ENCODE measurements at places on chromosomes 7 and 10.

GRCh38 chr7:27181795-27182275 is 3.2 kb downstream of the HOXA11 start:
- DNase-seq = no peak

- peak; percentile 76 for DNase-seq
These were observed 23.9 kb downstream of the NRF1 start for GRCh38 chr7:129635300-129636029.

DNA sequence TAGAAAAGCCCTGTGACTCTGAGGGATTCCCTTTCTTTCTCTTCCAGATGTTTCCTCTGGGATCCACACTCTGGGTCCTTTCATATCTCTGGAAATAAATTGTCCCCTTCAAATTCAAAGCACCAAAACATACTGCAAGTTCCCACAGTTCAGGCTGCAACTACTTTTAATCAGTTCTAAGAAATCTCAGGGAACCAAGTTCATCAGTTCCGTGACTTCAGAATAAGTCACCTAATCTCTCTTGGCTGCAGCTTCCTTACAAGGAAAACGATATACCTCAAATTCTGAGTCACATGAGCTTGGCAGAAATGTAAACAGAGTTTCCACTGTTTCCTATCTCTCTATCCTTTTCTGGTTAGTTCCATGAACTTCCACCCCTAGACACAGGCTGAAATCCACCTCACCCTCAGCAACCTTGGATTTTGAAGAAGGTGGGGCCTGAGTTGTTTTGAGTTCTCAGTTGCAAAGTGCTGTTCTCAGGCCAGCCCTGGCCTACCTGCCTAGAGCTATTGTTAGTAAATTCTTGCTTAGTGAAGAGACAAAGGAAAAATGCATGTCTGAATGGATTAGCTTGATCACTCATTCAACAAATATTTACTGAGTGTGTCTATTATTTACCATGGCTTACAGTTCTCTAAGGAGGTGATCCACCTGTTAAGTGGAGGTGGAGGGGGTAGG is 59.3 kb upstream of the IL6 start:
- DNase-seq = peak; percentile 46

DNA sequence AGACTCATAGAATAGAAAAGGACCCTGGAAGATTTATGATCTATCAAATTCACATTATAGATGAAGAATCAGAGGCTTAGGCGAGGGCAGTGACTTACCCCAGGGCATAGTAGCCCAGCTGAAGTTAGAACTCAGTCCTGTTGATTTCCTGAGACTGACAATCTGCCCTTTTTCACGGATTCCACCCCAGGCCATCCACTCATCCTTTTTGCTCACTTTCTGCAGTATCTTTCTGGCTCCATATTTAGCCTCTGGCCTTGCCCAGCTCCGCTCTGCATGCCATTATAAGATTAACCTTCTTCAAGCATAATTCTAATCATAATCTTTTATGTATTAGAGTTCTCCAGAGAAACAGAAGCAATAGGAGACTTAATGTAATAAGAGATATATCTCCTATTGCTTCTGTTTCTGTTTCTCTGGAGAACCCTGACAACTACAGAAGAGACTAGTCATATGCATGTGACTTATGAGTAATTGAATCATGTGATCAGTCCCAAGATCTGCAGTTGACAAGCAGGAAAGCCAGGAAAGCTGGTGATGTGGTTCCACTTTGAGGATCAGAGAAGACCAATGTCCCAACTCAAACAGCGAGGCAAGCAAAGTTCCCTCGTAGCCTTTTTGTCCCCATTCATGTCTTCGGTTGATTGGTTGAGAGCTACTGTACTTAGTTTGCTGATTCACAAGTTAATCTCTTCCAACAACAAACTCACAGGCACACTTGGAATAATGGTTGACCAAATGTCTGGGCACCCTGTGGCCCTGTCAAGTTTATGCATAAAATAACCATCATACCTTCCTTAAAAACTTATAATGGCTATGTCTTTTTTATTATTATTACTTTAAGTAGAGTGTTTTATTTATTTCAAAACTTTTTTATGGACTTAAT is 412.1 kb downstream of the SUGCT start:
- DNase-seq = no peak

DNA sequence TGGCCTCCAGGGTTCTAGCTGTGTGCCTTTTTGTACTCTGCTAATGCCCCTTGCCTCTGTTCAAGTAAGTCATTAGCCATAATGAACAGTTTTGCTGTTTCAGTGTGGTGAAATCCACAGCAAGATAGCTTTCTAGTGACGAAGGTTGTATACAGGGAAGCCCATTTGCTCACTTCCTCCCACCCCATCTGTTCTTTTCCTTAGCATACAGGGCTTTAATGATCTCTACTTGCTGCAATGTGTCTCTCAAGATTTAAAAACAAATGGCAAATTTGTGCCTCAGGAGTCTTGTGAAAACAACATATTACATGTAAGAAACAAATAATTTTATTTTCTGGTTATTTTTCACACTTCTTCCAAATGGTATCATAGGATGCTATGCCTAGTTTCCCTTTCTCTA is 243.2 kb downstream of the CDK14 start:
- no peak for DNase-seq

GRCh38 chr10:98886686-98887085 is 349.0 kb downstream of the HPSE2 start:
- no peak for DNase-seq

GRCh38 chr7:129354428-129355157 is 79.6 kb upstream of the STRIP2 start:
- no peak for DNase-seq

- DNase-seq = no peak
These were observed 32.8 kb downstream of the JCAD start for GRCh38 chr10:30026578-30026977.

- DNase-seq = no peak
These were observed 149.8 kb downstream of the TAX1BP1 start for GRCh38 chr7:27889800-27890199.

- DNase-seq = no peak
These were observed 60.9 kb upstream of the ADRB1 start for GRCh38 chr10:113982769-113983168.

DNA sequence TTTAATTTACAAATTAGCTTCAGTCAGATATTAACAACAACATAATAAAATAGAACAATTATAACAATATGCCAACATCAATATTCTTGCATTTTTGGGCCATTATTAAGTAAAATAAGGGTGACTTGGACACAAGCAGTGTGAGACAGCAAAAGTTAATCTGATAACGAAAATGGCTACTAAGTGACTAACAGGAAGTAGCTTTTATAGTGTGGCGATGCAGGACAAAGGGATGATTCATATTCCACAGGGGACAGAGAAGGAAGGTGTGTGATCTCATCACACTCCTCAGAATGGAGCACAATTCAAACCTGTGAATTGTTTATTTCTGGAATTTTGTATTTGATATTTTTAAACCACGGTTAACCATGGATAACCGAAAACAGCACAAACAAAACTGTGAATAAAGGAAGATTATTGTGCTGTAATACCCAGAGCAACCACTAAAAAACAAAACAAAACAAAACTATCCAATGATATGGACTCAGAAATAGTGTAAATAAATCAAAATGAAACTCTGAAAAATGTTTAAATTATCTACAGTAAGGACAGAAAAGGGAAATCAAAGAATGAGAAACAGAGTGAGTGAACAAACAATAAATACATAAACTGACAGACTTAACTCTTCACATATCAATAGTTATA is 66.9 kb upstream of the TFEC start:
- no peak for DNase-seq

GRCh38 chr7:22885797-22886261 is 63.2 kb upstream of the TOMM7 start:
- no peak for DNase-seq

- no peak for DNase-seq
These were observed 4.4 kb downstream of the ZMIZ1 start for GRCh38 chr10:79072994-79073645.

GRCh38 chr7:73668103-73668885 is 663 bp downstream of the VPS37D start:
- peak; percentile 58 for DNase-seq

GRCh38 chr10:80152820-80153219 is 20.3 kb downstream of the PLAC9 start:
- DNase-seq = no peak

DNA sequence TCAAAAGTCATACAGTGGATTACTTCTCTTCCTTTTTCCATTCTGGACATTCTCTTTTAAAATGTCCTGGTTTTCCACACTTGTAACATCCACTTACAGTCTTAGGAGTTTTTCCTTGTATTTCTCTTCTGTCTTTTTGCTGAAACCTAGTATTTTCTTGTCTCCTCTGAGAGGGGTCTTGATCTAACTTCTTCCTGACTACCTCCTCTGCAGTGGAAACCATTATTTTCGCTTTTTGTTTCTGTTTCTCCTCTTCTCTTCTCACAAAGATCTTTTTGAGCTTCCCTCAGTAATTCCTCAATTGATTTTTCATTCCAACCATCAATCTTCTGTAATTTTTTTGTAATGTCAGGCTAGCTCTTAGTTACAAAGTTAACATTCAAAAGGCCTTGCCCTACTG is 23.7 kb upstream of the ELOVL3 start:
- DNase-seq = no peak

DNA sequence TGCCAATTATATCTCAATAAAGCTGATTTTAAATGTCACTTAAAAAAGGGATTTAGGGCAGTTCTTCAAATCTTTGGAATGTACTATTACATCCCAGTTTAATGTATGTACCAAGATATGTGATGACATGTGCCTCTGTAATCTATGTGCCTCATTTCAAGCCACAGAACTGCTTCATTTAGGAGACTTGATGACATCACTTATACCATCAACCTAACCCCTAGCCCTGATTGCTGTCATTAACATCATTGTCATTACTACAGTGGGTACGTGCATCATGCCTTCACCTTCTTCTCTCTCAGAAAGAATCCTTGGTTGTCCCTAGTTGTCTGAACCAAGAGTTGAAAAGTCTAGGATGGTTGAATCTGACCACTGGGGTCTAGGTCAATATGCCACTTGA is 134.3 kb upstream of the RAB11FIP2 start:
- DNase-seq = no peak

GRCh38 chr10:4205113-4205512 is 420.1 kb upstream of the KLF6 start:
- no peak for DNase-seq

- DNase-seq = no peak
These were observed 75.7 kb downstream of the REEP3 start for GRCh38 chr10:63596924-63597323.

DNA sequence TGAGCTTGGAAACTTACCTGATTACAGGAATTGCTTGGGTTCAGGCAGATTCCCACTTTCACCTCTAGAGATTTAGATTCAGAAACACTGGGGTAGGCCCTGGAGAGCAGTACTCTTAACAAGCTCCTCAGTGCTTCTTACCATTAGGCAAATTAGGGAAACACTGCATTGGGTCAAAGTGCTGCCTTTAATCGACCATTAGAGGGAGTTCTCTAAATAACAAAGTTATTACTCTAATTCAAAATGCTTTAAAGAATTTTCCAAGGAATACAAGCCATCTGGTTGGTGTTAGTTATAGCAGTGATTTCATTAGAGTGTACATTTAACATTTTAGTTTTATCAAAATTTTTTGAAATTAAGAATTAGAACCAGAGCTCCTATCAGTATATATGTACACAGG is 324.5 kb downstream of the GFRA1 start:
- DNase-seq = peak; percentile 20

DNA sequence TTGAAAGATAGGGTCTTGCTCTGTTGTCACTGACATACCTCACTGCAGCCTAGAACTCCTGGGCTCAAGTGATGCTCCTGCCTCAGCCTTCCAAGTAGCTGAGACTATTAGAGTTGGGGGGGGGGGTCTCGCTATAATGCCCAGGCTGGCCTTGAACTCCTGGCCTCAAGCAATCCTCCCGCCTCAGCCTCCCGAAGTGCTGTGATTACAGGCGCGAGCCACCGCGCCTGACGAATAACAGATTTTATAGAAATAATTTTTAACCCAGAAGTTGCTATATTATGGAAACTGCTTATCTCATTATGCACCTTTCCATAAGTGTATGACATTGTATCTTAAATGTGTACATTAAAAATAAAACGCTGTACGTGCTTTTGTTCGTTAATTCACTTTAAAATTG is 846 bp downstream of the ANKRD26 start:
- no peak for DNase-seq

DNA sequence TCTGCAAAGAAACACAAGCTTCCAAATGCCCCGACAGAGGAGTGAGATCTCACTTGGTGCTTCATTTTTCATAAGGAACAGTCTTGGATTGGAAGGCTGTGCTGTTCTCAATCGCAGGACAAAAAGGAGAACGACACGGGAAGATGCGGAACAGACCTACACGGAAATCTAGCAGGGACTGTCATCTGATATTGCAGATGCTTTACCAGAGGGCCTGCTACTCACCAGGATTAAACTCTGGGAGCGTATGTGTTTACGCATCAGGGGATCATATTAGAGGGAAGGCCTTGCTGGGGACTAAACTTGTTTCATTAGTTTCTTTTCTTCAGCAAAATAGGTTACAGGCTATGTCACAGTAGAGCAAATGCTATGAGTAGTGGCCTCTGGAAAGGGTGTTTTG is 82.8 kb upstream of the EEPD1 start:
- DNase-seq = no peak

GRCh38 chr7:41698114-41698513 is 4.8 kb downstream of the INHBA start:
- no peak for DNase-seq

DNA sequence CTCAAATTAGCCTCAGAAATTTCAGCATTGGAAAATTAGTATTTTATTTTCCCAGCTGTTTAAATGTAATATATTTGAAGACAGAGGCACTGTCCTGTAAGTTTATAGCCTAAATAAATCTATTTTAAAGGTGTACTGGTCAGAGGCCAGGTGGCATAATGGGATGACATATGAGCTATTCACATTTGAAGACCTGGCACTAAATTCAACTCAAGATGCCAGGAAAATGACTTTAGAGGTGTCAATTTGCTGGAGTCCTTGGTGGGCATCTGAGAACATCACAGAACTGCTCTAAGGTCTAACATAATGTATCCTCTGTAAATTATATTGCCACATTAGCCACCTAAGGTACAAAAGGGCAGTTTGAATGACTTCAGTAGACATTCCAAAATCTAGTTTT is 348.9 kb upstream of the BMPER start:
- no peak for DNase-seq

DNA sequence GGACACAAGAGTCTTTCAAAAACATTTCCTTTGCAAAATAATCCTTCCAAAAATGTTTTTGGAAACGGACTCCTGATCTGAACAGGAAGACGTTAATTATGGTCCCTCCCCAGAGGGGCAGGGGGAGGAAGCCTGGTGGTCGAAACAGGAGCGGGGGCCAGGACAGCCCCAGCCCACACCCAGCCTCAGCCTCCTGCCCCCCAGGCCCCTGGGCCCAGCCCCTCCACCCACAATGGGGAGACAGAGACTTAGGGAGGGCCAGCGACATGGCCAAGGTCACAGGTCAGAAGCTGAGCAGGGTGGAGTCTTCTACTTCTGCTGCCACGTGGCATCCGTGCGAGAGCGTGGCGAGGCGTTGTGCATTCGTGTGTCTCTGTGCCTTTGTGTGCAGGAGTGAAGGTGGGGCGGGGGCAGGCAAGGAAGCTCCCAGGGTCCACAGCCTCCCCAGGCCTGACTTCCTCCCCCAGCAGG is 14.0 kb upstream of the GRIFIN start:
- no peak for DNase-seq

- DNase-seq = no peak
These were observed 14.2 kb upstream of the ACTA2 start for GRCh38 chr10:88966797-88967196.

- DNase-seq = peak; percentile 56
These were observed 26.4 kb upstream of the GNA12 start for GRCh38 chr7:2870471-2870931.

- peak; percentile 22 for DNase-seq
These were observed 682.7 kb upstream of the IGFBP3 start for GRCh38 chr7:46603780-46604179.

Measured in AG08396 (cell line).